RWPE2 (cell line): ENCODE measurements at places on chromosomes 11 and 22.

- peaks cover 9% of the 10 kb centered on the region for H3K4me1 ChIP-seq
- no peaks in the 10 kb centered on the region for H3K27me3 ChIP-seq
- no peak for DNase-seq
- H3K36me3 ChIP-seq = peaks cover 15% of the 10 kb centered on the region; the same call in 1 of the 2 replicates
- H3K27ac ChIP-seq = no peak overlapping the region
- no peak overlapping the region for H3K4me3 ChIP-seq
These were observed 36.5 kb downstream of the PRDM11 start for GRCh38 chr11:45182902-45183301.

DNA sequence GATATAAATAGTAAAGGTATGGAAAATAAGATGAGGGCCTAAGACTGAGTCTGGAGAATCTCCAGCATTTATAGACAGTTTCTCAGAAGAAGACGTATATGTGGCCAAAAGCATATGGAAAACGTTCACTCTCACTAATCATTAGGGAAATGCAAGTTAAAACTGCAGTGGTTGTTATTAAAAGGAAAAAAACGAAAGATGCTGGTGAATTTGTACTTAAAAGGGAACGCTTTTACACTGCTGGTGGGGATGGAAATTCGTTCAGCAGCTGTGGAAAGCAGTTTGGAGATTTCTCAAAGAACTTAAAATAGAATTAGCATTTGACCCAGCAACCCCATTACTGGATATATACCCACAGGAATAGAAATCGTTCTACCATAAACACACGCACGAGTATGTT is 180.5 kb upstream of the CADM1 start:
- H3K4me1 ChIP-seq = no peaks in the 10 kb centered on the region
- no peak overlapping the region for H3K4me3 ChIP-seq
- H3K27me3 ChIP-seq = no peaks in the 10 kb centered on the region

DNA sequence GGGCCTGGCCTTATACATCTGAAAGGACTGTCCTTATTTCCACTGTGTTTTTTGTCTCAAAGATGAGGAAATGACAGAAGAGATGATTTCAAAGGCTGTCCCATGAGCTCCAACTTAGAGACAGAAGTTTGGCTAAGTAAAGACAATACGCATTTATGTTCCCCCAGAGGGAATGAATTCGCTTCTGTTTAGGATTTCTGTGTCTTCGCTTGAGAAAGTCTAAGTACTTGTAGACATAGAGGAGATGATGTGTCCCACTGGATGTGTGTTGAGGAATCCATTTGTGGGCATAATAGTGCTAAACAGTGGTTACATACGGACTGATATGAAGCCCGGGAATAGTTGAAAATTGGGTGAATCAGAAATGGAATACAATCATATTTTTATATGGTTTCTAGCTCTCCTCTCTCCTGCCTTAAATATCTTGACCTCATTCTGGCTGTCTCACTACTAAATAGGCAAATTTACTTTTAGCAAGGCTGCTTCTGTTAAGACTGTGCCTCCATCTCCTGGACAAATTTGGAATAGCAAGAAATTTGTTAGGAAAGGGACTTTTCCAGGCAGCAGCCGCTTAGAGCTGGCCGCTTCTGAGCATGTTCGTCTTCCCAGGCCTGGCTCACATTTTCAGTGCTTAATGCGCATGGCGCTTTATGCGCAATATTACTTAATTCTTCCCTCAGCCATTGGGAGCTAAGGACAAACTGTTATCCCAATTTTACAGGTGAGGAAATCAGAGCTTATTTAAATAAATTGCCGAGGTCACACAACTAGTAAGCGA is 1.9 kb upstream of the PEX26 start:
- peak overlapping the region; percentile 72 for H3K27ac ChIP-seq
- no peak for DNase-seq
- H3K4me1 ChIP-seq = peaks cover 19% of the 10 kb centered on the region
- peaks cover 20% of the 10 kb centered on the region for H3K36me3 ChIP-seq
- H3K27me3 ChIP-seq = no peaks in the 10 kb centered on the region

DNA sequence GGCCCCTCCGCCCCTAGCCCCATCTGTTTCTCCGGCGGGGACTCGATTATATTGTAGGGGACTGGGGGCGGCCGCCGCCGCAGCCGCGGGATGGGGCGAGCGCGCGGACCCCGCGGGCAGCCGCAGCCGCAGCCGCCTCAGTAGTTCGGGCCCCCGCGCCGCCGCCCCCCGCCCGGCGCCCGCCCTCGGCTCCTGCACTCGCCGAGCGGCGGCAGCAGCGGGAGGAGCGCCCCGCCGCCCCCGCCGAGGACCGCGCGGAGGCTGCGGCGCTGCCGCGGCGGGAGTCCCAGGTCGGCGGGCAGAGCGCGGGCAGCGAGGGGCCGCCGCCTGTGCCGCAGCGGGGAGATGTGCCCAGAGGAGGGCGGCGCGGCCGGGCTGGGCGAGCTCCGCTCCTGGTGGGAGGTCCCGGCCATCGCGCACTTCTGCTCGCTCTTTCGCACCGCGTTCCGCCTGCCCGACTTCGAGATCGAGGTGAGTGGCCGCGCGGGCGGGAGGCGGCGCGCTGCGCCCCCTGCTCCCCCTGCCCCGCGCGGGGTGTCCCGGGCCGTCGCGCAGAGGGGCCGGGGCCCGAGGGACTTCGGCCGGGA is at the start of gene CECR2:
Gene CECR2, plus strand, starts transcription at position 22 of the 587 bp plus-strand sequence. Its CDS starts 324 bp downstream, at position 346.
- peak within 1 kb of the TSS; percentile 20 for H3K4me3 ChIP-seq
- H3K27ac ChIP-seq = no peak within 1 kb of the TSS
- peaks cover 70% of the 10 kb centered on the region for H3K27me3 ChIP-seq
- H3K4me1 ChIP-seq = no peaks in the 10 kb centered on the region
